Peyer's patch (tissue), 4 donors: ENCODE measurements at places on chromosomes 11 and 22.

DNA sequence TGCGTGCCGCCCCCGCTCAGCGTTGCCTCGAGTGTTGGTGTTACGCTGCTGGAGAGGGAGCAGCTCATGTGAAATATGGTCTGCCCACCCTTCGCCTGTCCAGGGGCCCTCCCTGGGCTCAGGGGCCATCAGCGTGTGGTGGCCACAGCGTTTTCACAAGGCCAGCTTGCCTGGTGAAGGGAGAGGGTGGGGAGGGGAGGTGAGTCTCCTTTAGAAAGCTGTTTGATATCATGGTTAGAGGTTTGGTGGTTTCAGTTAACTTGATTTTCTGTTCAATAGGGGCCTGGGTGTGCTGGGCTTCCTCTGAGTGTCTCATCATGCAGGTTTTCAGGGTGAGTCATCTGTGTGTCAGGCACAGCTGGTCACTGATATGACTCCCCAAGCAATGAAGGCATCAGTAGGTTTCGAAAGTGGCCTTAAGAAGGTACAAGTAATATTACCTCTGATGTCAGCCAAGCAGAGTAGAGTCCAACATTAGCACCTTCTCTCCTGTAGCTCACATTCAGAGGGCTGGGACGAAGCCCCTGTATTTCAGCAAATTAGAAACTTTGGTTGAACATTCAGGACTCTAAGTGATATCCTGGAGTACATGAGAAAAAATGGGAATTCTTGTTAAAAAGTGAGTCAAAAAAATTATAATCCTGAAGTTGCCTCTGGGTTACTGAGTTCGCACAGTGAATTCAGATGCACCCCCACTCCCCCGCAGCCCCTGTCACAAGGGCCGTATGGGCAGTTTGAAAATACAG is 172.5 kb downstream of the TBC1D22A start:
- no peak for DNase-seq

- DNase-seq = no peak
Measured at GRCh38 chr22:40070701-40071100, 75.9 kb downstream of the FAM83F start.

DNA sequence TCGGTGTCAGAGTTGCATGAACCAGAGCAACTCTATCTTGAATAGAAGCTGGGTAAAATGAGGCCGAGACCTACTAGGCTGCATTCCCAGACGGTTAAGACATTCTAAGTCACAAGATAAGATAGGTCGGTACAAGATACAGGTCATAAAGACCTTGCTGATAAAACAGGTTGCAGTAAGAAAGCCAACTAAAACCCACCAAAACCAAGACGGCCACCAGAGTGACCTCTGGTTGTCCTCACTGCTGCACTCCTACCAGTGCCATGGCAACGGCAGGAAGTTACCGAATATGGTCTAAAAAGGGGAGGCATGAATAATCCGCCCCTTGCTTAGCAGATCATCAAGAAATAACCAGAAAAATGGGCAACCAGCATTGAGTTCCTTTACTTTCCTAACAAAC is 2.4 kb upstream of the KAT5 start:
- DNase-seq = no peak

DNA sequence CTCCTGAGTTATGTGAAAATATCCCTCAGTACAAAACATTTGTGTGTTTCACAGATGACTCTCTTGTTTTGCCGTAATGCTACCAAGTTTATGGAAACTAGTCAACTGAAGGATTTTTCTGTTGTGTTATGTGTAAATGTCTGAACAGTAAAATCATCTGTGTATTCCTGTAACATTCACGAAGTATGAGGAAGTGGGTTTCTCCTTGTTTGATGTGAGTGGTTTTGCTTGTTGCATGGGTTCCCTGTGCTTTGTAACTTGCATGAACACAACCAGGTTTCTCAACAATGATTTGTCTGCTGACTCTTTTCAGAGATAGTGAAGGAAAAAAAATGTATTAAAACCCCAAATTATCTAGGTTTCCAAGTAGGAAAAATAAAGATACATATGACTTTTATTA is 138.1 kb downstream of the PGR start:
- no peak for DNase-seq

DNA sequence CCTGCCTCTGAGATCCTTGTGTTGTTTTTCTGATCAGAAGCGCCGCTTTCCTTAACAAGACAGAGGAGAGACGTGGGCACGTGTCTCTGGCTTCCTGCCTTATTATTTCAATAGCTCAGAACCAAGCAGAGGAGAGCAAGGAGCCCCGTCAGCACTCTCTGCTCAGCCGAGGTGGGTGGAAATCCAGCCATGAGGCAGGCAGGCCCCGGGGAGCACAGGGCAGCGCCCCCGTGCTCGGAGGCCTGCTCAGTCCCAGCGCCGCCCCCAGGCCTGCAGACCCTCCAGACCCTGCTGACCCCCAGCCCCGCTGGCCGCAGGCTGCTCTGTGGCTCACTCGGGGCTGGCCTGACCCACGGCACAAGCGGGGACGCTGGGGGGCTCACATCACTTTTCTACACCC is 162.8 kb downstream of the BRD1 start:
- no peak for DNase-seq

DNA sequence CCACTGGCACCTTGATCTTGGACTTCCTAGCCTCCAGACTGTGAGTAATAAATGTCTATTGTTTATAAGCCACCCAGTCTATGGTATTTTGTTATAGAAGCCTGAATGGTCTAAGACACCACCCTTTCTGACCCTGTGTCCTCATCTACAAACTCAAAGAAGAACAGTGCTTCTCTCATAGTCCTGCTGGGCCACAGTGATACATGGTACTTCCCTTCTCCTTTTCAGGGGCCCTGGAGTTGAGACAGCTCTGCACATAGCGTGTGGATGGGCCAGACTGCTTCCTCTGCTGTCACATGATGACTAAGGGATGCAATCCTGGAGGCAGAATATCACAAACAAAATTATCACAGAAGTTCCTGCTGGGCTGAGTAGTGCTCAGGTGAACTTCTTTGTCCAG is 5.0 kb downstream of the KCNJ11 start:
- DNase-seq = no peak

DNA sequence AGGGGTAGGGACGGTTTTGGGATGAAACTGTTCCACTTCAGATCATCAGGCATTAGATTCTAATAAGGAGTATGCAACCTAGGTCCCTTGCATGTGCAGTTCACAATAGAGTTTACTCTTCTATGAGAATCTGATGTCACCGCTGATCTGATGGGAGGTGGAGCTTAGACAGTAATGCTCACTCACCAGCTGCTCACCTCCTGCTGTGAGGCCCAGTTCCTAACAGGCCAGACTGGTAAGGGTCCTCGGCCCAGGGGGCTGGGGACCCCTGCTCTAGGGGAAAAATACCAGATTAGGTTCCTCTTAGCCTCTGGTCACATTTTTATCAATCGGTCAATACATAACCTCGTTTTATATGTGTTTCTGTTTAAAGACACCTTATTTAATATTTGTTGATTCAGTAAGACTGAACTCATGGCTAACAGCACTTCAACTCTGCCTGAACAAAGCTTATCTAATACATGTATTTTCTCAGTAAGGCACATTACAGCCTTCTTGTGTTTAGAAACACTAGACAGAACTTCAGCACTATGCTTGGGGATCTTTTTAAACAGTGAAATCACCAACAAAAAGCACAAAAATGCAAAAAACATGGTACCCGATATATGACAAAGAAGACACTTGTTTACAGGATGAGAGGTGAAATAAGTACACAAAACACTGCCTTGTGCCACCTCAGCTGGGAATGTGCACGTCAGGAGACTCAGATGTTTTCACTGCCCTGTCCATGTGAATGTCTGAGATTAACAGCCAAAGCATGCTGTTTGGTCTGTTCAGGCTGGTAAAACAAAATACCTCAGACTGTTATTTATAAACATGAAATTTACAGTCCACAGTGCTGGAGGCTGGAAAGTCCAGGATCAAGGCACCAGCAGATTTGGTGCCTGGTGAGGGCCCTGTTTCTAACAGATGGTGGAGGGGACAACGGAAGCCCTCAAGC is 107.5 kb downstream of the USP35 start:
- no peak for DNase-seq

- DNase-seq = peak; percentile 43
Measured at GRCh38 chr11:116981266-116981885, 116.9 kb downstream of the SIK3 start.

- no peak for DNase-seq
Measured at GRCh38 chr11:117075186-117075585, 23.0 kb downstream of the SIK3 start.

DNA sequence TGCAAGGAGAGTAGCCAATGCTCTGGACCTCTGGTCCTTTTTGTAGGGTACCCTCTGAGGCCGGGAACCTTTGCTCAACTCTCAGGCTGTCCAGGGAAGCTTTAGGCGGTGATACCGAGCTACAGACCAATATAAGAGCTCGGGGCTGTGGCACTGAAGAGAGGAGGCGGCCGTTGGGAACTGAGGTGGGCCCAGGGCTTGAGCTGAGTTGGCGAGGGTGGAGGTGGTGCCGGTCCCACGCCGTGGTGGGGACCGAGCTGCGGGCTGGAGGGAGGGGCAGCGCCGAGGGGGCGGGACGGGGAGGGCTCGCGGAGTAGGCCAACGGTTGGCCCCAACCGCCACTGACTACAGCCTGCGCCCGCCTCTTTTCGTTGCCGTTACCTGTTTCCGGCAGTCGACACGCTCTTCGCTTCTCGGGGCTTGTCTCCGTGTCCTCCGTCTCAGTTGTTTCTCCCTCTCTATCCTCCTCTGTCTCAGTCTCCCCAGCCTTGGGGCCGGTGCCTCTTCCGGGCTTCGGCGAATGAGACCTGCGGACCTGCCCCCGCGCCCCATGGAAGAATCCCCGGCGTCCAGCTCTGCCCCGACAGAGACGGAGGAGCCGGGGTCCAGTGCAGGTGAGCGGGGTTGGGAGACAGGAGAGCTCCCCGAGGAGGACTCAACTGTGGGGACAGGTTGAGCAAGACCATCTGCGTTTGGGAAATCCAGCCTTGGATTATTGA is at the start of gene NEU3:
Gene NEU3 (plus strand): TSS at position 393 of the 719 bp plus-strand sequence. CDS start 128 bp downstream, at position 521.
- peak; percentile 94 for DNase-seq
